ENCODE measurements at places on chromosomes 7 and 10.

DNA sequence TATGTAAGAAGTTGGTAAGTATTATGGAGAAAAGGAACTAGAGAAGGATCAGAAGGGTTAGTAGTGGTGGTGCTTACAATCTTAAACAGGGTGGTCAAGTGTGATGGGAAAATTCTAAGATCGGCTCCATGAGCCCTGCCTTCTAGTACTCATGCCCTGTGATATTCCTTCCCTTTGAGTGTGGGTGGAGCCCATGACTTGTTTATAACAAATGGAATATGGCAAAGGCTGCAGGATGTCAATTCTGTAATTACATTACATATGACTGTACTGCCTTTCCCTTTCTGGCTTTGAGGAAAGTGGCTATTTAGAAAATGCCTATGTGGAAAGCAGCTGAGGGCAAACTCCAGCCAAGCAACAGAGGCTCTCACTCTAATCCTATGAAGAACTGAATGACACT lies 309.6 kb downstream of the AGMO start:
- DNase-seq = no peak

GRCh38 chr7:140901941-140902302 lies 22.8 kb downstream of the BRAF start:
- DNase-seq = no peak

DNA sequence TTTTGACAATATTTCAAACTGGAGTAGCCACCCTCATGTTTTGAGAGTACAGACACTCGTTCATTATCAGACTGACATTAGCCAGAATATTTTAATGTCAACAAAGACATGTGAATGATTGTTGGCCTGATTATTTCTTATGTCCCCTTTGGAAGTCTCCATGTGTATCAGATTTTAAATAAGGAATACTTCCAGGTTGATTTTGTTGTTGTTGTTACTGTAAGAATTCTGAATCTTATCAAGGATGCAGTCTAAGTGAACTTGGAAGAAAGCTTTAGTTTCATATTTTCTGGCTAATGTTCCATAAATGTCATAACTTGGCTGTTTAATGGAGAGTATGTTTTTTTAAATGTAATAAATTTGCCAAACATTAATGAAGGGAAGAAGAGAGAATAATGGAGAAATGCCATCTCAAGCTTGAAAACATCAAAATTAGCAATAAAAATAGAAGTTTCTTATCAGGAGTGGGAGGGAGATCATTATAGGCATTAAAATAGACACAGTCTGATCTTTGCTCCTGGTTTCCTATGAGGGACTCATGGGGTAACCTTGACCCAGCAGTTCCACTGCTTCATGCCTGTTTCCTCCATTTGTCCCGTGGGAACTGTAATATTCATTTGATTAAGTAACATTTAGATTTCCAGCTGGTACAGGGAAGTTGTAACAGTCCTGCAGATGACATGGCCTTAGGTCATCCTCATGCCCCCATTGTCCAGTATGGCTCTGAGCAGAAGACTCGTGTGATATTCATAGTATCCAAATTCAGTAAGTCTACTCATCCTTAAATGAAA lies 122.4 kb upstream of the KIAA1217 start:
- DNase-seq = no peak

- DNase-seq = no peak
Observed at GRCh38 chr10:129977794-129978193, 13.7 kb upstream of the EBF3 start.

DNA sequence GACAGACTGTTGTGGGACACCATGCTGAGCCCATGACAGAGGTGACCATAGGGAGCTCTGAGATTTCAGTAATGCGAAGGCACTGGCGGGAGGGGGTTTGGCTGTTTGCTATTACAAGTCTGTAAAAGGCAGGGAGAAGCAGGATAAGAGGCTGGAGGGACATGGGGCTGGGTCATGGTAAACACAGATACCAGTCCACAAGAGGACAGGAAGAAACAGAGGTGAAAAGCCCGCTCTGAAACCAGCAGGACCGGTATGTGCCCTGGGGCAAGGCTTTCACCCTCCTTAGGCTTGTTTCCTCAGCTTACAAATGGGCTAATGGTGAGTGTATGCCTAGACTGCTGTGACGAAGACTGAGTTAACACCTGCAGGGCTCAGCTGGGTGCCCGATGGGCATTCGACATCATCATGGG lies 34.1 kb downstream of the ANXA11 start:
- DNase-seq = no peak

GRCh38 chr10:84375011-84375410 lies 46.6 kb downstream of the CCSER2 start:
- DNase-seq = peak; percentile 16

DNA sequence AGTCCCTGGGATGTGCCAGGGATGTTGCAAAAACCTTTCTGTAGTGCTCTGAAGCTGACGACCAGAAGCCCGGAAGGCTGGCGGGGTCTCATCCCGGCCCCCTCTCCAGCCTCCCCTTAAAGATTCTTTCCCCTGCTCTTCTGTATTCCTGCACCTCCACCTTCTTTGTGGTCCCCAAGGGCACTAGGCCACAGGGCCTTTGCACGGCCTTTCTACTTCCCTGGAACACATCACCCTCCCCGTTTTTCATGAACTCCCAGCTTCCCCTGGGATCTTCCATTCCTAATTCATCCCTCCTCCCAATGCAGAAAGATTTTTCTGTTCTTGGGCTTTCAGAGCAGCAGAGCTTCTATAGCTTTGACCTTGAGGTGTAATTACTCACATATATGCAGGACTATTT lies 127.0 kb downstream of the CDH23 start:
- DNase-seq = no peak

DNA sequence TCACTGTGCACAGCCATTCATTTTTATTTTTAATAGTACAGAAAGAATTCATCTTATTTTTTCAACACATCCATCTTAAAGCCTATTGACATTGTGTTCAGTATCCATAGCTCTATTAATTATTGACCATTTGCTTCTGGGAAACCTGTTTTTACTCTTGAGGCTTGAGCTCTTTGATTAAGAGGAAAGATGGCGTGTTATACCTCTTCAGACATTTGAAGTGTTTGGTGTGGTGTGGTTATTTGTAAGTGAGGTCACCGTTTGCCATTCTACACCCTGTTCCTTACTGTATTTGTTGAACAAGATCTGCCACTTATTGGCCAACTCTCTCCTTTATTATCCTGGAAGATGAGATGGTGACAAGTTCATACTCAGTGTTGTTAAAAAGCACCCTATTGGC lies 18.4 kb downstream of the C7orf57 start:
- no peak for DNase-seq

GRCh38 chr10:95445223-95445836 lies 115.8 kb downstream of the SORBS1 start:
- no peak for DNase-seq

DNA sequence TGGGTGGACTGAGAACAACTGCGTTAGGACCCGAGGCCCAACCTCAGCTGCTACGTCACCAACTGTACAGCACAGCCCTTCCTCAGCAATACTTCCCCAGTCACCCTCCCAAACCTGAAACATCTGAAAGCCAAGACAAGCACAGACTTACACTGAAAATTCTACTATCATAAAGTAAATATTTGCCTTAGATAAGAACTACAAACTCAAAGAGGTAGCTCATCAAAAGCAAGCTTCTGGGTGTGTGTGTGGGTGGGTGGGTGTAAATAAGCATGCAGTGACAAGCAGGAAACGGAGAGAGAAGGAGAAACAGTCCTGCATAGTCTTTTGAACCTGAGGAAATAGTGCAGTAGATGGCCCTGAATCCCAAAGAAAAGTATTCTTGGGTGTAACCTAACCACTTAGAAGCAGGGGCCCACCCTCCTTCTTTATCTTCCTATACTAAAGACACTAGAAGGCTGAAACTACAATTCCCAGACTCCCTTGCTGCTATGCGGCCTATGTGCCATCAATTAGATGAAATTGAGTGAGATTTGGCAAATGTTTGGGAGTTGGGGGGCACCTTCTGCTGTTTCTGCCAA lies 18.7 kb downstream of the SLC25A13 start:
- no peak for DNase-seq

DNA sequence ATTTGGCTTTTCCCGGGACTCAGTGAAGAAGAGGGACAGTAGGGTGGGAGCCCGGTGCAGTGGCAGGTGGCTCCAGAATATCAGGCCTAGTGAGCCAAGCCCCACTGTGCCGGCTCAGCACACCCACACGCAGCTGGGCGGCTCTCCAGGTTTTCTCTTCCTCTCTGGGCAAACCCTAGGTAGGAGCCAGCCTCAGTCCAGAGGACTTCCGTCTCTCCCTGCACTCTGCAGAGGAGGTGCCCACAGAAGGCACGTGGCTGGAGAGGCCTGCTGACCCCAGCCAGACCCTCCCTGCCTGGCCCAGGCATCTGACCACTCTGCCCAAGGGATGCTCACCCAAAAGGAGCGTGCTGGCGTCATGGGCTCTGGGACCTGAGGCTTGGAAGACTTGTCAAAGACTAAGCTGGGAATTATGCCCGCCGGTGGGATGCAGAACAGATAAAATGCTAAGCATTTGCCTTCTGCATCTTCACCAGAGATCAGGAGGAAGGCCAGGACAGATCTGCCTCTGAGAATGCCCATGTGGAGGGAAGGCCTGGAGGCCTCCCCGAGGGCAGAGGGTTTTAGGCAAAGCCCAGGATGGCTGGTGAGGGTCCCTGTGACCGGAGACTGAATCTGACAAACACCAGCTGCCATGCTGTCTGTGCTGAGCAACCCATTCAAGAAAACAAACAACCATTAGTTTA lies 40.2 kb downstream of the TCERG1L start:
- no peak for DNase-seq
